Lower leg skin (tissue), 4 donors: ENCODE measurements at places on chromosomes 2 and 18. TPM values are rescaled to one million over a fixed set of nuclear protein-coding genes. Genes with fewer than 3 reads are reported as not detected.

The AGPS gene
- total RNA-seq: 14.1 TPM

The DTYMK gene
- total RNA-seq: 11.6 TPM

The FAM117B gene
- 16.7 TPM for total RNA-seq

The RGPD4 gene
- total RNA-seq: not detected

DNA sequence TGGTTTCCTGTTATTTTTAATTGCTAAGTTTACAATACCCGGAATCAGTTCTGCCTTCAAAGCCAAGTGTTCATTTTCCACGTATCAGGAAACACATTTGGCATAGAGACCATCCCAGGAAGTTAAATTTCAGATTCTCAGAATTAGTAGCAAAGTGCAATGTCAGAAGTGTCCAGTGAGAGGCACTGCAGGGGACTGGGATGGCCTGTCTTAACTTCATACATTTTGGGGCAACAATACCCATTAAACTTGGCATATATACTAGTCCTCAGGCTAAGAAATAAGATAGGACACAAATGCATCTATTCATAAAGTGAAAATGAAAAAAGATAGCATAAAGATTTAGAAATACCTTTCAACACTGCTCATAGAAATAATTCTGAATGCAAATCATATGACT, 1.5 kb upstream of the IL1RL2 start:
- no peak for DNase-seq

The METTL8 gene
- 22.5 TPM for total RNA-seq

The NHEJ1 gene
- 18.0 TPM for total RNA-seq

The RTP5 gene
- total RNA-seq: not detected

- DNase-seq: no peak
These were observed 144.8 kb upstream of the RGPD4 start for GRCh38 chr2:107681936-107682335.

The MARCO gene
- 6.7 TPM for total RNA-seq

The KLF11 gene
- 42.5 TPM for total RNA-seq

DNA sequence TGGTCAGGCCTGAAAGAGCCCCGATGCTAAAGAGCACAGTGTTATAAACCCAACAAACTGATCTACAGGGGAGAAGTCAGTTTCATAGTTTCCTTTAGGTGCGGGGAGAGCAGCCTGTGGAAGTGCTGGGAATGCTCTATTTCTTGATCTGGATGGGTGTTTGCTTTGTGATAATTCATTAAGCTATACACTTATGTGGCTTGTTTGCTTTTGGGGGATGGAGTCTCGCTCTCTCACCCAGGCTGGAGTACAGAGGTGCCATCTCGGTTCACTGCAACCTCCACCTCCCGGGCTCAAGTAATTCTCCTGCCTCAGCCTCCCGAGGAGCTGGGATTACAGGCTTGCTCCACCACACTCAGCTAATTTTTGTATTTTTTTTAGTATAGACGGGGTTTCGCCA, 30.1 kb upstream of the CEP68 start:
- no peak for DNase-seq

The C2orf80 gene
- not detected for total RNA-seq

- no peak for DNase-seq
These were observed 24.7 kb downstream of the MYCN start for GRCh38 chr2:15964936-15965563.

The UGT1A4 gene
- 2.9 TPM for total RNA-seq

The CNDP1 gene
- total RNA-seq: not detected

GRCh38 chr2:157788201-157788600, 87.9 kb downstream of the ACVR1 start:
- no peak for DNase-seq

GRCh38 chr2:152755029-152755428, 36.6 kb downstream of the ARL6IP6 start:
- DNase-seq: no peak

The SEC11C gene
- 27.3 TPM for total RNA-seq

DNA sequence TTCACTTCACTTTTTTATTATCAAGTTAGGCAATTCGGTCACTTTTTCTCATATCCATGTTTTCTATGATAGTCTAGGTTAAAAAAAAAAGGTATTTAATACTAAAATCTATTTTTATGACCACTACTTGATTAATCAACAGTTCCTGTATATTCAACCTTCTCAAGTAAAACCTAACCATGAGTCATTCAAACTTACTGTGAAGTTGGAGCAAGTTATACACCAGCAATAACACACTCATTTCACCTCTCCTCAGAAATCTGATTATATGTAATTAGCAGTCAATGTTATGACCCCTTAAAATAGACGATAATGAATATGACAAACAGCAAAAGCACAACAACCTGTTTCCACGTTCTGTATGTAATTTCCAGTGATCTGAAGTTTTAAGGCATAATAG, 35.0 kb upstream of the ADAM17 start:
- no peak for DNase-seq

DNA sequence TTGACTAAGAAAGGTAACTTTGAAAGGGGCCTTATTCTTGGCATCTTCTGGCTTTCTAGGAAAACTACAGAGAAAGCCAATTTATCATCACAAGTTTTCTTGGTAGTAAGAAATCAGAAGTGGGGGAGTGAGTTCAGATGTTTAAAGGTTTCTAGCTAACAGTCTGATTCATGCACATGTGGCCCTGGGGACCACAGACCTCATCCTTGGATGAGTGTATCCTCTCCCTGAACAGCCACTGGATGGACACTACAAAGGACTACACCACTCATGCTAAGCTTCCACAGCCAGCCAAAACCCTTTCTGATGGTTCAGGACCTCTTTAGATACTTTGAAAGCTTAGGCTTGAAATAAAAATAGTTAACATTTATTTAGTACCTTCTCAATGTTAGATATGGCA, 218.3 kb upstream of the STK17B start:
- DNase-seq: no peak

The DPP4 gene
- 4.4 TPM for total RNA-seq

- DNase-seq: no peak
These were observed 233.1 kb upstream of the MEX3C start for GRCh38 chr18:51430538-51430937.

DNA sequence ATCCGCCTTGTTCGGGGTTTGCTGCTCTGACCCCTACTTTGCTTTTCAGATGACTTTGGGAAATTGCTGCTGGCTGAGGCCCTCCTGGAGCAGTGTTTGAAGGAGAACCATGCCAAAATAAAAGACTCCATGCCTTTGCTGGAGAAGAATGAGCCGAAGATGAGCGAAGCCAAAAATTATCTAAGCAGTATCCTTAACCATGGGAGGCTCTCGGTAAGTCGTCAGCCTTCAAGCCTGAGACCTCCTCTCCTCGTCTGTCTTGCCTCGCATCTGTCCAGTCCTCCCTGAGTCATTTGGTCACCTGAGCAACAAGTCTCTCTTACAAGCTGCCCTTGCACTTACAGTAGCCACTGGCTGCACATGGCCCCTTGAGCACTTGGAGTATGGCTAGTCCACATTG, 34.7 kb upstream of the MCFD2 start:
- DNase-seq: no peak

GRCh38 chr2:179580378-179581146, 280.9 kb downstream of the ZNF385B start:
- DNase-seq: no peak

The SLC4A3 gene
- 1.4 TPM for total RNA-seq

The LOXL3 gene
- 2.5 TPM for total RNA-seq

DNA sequence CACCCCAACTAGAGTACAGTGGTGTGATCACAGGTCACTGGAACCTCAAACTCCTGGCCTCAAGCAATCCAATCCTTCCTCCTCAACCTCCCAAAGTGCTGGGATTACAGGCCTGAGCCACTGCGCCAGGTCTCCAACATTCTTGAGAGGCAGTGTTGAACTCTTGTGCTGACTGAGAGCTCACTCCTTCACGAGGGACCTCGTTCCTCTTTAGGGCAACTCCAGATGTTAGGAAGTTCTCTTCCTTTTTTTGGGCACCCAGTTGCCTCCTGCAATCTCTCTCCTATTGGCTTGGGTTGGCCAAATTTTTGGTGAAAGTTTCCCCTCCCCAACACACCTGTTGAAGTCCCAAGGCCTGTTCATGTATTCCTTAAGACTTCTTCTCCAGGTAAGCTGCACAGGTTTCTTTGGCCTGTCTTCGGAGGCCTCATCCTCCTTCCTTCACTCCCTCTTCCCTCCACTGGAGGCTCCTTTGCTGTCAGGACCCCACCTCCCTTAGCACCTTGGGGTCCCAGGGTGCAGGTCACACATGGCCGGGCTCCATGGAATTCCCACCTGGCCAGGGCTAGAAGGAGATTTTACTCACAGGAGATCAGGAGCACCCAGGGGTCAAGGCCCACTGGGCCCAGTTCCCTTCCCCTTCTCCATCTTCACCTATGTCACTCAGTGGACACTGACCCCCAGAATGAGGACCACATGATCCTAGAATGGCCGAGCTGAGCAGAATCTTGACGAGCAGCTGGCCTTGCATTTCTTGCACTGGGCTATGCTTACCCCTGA, 94.6 kb upstream of the SMAD2 start:
- DNase-seq: no peak

GRCh38 chr2:120902592-120902991, 166.9 kb downstream of the GLI2 start:
- DNase-seq: no peak

The GATA6 gene
- 5.2 TPM for total RNA-seq

- no peak for DNase-seq
These were observed 528.2 kb upstream of the FANCL start for GRCh38 chr2:58769111-58769863.

DNA sequence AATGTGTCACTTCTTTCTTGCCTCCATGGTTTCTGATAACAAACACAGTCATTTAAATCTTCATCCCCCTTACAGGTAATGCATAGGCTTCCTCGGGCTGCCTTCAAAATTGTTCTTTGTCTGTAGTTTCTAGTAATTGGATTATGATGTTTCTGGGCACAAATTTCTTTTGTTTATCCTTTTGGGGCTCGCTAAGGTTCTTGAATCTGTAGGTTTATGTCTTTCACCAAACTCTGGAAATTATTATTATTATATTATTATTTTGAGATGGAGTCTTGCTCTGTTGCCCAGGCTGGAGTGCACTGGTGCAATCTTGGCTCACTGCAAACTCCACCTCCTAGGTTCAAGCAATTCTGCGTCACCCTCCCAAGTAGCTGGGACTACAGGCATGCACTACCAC, 16.3 kb upstream of the RMP24 start:
- no peak for DNase-seq
